ENCODE measurements at places on chromosomes 11 and 22.

DNA sequence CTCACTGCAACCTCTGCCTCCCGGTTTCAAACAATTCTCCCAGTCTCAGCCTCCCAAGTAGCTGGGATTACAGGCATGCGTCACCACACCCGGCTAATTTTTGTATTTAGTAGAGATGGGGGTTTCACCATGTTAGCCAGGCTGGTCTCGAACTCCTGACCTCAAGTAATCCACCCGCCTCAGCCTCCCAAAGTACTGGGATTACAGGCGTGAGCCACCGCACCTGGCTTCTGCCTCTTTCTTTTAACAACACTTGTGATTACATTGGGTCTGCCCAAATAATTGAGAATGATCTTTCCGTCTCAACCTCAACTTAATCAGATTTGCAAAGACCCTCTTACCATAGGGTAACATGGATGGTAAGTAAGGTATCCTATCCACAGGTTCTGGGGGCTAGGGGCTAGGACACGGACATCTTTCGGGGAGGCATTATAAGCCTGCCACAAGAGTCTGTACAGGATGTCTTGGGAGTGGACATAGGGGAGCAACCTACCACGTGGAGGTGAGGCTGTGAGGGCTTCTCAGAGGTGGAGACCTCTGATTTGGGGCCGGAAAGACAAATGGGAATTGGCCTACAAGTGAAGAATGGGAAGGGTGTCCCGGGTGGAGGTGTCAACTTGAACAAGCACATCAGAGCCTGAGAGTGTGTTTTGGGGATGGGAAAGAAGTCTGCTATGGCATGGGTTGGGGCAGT is 2.7 kb upstream of the CBX6 start:
- no peak for DNase-seq

- DNase-seq, result peak; percentile 76
These were observed 486 bp downstream of the PCNX3 start for GRCh38 chr11:65615950-65616574.

GRCh38 chr22:35431483-35432227 is 31.7 kb downstream of the MCM5 start:
- DNase-seq, result no peak

DNA sequence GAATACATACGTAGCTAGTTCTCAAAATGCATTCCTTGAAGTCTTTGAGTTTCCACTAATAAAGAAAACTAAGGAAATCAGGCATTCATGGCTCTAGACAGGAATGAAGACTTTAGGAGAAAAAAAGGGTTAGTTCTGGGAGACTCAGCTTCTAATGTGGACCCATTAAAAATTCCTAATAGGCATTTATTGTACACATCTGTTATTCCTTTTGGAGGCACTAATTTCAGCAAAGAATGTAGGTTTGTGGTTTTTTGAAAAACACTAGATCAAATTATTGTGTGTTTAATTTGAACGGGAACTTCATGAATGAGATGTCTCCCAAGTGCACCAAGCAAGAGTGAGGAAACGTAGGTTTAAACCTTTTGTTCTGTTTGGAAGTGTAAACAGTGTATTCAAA is 42.7 kb downstream of the PARVA start:
- DNase-seq, result no peak

- DNase-seq, result no peak
These were observed 63.8 kb upstream of the PRSS23 start for GRCh38 chr11:86736291-86737143.

- DNase-seq, result no peak
These were observed 25.2 kb upstream of the LRRC32 start for GRCh38 chr11:76695771-76696170.

- no peak for DNase-seq
These were observed 13.7 kb downstream of the ELF5 start for GRCh38 chr11:34499719-34500500.

GRCh38 chr11:77266766-77267165 is 34.7 kb downstream of the GDPD4 start:
- no peak for DNase-seq

- DNase-seq, result no peak
These were observed 40.1 kb downstream of the BID start for GRCh38 chr22:17734187-17734586.

Measured in HuH-7.5 (cell line).